ENCODE measurements at places on chromosomes 5 and 9.

- DNase-seq, result no peak
These were observed 312.0 kb upstream of the RGMB start for GRCh38 chr5:98461485-98461884.

DNA sequence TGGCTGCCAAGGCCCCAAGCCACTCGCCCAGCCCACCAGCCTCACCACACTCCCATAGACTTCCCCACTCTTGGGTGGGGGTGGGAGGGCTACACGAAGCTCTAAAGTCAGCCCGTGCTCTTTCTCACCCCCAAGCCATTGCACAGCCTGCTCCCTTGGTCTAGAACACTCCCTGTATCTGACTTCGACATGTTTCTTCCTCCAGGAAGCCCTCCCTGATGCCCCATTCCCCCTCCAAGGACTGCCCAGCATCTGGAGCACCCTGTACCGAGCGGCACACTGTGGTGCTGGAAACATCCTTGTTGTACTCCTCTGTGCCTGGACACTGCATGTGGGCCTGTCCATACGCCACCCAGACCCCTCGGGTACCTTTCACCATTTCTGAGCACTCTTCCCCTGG is 49.4 kb upstream of the KCNMB1 start:
- no peak for DNase-seq

DNA sequence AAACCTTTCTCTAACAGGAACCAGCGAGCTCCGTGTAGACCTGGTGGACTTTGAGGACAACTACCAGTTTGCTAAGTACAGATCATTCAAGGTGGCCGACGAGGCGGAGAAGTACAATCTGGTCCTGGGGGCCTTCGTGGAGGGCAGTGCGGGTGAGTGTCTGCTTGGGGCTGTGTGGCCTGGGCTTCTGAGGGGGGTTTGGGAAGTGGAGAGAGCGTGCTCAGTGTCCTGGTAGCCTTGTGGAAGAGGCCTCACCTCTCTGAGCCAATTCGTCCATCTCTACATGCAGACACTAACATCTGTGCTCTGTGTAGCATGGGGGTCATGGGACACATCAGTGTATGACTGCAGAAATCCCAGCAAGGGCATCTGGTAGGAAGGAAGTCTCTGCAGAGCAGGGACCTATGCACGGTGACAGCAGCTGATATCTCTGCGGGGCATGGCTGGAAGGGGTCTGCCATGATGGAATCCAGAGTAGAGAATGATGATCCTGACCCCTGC is 5.9 kb downstream of the FCN2 start:
- DNase-seq, result no peak

GRCh38 chr5:77893225-77893860 is 117.2 kb upstream of the TBCA start:
- DNase-seq, result peak; percentile 96

GRCh38 chr9:103226647-103227013 is 231.5 kb downstream of the CYLC2 start:
- no peak for DNase-seq

GRCh38 chr5:32638309-32638708 is 53.0 kb downstream of the SUB1 start:
- no peak for DNase-seq
